Activated T-helper 1 cell treated with anti-CD3 and anti-CD28 coated beads, Interleukin-12 subunit alpha, Interleukin-12 subunit beta, Interleukin-2, Interleukin-4 antibody, amounts not matched to agents 30 ng/mL and 10 ng/mL and 1 ng/mL, durations not matched to agents 14 hours and 24 hours and 36 hours (primary cell): ENCODE measurements at places on chromosomes 1 and 21.

GRCh38 chr1:109306832-109307273, at the start of gene MYBPHL:
Gene MYBPHL, minus strand, starts transcription at chr1:109307011. Its CDS starts 20 bp downstream, at chr1:109306991.
- DNase-seq = no peak

DNA sequence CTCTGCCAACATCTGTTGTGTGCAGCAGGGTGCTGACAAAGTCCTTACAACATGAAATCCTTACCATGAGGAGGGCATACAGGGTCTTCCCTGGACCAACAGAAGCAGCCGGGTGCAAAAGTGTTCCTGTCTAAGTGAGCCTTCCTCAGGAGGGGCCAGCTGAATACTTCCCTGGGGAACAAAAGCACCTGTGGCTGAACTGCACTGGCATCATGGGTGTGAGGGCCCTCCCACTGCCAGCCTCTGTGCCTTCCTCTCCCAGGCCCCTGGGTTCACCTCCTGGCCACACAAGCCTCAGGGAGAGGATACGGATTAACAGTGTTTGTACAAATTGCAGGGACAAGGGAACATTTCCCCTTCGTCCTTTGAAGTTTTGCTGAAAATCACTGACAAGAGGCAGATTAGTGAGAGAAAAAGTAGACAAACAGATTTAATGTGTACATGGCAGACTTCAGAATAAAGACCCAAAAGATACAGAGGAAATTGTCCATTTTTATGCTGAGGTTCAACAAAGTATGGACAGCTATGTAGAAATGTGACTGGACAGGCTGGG, 91.0 kb upstream of the PPM1J start:
- no peak for DNase-seq

DNA sequence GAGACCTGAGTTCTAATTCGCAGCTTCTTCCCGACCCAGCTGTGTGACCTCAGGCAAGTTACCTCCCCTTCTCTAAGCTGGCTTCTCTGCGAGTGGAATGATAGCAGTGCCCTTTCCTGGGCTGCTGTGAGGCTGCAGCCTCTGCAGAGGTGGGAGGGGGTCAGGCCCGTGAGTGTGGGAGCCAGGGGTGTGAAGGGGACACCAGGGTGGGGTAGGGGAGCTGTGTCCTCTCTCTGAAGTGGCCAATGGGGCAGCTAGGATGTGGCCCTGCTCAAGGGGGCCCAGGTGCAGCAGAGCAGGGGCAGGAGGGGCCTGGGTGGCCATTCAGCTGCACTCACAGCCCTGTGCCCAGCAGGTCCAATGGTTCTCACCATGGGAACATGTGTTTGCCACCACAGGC, 24.5 kb downstream of the DMRTB1 start:
- DNase-seq = no peak

GRCh38 chr21:28252928-28253327, 739.7 kb downstream of the LTN1 start:
- DNase-seq = no peak

DNA sequence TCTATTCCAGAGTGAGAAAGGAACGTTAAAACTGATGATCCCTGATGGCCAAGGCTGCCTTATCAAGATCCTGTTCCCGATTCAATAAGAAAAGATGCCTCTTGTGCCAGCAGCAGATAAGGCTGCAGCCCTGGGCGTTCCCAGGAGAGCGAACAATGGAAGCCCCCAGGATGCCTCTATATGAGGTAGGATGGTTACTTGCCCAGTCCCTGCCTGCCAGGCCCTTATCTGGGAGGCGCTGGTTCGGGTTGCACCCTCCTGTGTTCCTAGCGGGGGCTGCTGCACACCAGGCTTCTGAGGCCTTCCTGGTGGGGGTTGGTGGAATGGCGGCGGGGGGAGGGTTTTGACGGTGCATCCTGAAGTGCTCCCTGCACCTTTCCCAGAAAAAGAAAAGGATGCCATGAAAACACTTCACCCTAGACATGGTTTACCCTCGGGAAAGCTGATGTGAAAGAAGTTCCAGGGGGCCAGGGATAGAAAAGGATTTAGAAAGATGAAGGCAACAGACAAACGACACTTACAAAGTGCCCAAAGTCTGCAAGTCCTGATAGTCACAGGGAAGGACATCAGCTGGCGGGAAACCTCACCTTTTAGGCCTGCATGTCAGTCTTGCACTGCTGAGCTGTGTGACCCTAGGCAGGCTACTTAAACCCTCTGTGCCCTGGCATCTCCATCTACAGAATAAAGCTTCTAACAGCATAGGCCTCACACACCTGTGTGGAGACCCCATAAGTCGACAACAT, 100.3 kb downstream of the KCNJ15 start:
- DNase-seq = no peak
